ENCODE measurements at places on chromosomes 11 and 22.

GRCh38 chr11:130156108-130157022, 3.2 kb upstream of the ST14 start:
- no peak for DNase-seq

DNA sequence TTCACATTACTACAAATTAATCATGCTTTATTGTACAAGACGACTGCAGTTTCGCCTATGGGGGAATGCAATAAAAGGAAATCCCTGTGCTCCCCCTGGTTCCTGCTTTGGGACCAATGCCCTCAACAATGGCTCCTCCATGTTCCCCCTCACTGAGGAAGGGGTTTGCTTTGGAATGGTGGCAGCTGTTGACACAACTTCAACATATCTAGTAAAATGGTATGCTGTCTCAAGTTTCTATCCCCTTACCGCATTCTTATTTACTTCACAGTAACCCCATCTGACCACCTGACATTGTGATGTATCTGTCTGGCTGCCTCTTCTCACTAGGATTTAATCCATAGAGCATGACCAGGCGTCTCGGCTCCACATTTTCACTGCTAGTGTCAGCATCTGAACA, 48.8 kb downstream of the PIWIL3 start:
- no peak for DNase-seq

DNA sequence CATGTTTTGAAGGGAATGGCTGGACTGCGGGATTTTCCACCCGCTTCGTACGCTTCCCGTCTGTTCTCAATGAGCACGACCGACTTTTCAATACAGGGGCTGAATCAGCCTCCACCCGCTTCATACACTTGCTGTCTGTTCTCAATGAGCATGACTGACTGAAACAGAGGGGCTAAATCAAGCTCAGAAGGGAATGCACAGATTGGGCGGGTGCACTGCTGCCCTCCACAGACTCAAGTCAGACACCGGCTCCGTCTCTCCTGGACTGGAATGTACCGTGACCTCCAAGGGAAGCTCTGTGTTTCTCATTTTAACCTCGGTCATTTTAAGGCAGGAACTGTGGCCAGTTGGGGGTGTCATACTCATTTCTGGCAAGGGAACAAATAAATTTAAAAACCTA, 48.5 kb downstream of the BRD1 start:
- DNase-seq: no peak

DNA sequence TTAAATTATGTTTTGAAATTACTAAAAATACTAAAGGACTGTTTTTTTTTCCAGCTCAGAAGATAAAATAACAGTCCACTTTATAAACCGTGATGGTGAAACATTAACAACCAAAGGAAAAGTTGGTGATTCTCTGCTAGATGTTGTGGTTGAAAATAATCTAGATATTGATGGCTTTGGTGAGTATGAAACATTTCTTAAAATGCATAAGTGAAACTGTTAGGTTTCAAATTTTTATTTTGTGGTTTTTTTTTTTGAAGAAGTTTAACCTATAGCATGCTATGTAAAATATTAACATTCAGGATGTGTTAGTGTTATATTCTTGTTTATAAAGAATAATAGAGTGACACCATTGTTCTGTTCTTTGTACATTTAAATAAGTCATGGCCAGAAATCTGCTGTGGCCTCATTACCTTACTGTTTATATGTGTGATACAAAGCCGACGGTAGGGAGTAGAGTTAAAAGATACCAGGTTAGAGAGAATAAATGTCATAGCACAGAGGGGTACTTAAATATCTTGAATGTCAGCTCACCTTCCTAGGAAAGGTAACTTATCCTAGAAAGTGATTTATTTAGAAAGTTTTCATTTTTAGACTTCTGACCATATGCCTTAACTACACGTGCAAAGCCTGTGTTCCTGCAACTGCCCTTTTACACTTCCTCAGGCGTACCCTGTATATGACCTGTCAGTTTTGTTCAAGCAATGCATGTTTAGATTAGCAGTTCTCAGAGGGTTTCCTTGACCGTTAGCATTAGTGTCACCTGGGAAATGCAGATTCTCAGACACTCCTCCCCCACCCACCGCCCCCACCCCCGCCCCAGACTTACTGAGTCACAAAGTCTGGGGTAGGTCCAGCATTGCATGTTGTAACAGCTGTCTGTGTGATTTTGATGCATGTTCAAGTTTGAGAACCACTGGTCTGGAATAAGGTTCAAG, 6.3 kb downstream of the FDX1 start:
- DNase-seq: no peak

- DNase-seq: no peak
Observed at GRCh38 chr11:44359162-44359561, 49.2 kb upstream of the ALX4 start.

DNA sequence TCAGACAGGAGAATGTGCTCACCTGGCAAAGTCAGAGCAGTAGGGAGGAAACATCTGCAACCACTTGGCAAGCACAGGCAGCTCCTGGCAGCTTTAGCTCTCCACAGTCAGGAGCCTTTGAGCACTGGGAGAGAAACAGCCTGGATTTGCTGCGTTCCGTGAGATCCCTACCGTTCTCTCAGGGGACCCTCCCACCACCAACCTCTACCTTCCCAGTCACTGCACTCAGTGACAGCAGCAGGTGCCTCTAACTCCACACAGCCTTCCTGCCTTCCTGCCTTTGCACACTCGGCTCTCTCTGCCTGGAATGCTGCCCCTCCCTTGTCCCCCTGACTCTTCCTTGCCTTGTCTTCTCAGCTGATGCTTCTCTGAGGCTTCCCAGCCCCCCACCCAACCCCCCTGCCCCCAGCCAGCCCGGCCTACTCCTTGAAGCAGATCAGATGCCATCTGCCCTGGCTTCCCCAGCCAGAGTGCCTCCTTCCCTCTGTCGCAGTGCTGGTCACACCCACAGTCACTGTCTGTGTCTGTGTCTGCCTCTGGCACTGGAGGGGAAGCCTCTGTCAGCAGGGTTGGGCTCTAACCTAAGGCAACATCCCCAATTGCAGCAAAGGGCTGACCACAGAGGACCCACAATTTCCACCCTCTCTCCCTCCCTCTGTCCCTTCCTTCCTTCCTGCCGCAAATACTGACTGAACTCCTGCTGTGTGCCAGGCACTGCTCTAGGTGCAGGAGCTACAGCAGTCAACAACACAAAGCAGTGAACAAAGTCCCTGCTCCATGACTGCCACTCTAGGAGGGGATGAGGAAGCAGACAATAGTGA, 14.9 kb upstream of the TSKU start:
- no peak for DNase-seq

- DNase-seq: no peak
Observed at GRCh38 chr11:120532082-120532831, 20.7 kb downstream of the GRIK4 start.

Measured in activated T-helper 1 cell treated with anti-CD3 and anti-CD28 coated beads, Interleukin-2, amount 50 U/mL, for 16 hours (primary cell).